ENCODE measurements at places on chromosomes 6 and 20. TPM values are rescaled to one million over a fixed set of nuclear protein-coding genes. Genes with fewer than 3 reads are reported as not detected.

The BTN1A1 gene
- total RNA-seq, result not detected

The TRMT6 gene
- total RNA-seq, result 10.6 TPM

The ID4 gene
- total RNA-seq, result 0.89 TPM

The LRP11 gene
- total RNA-seq, result 28.2 TPM

The CCM2L gene
- total RNA-seq, result not detected

The NFKBIE gene
- total RNA-seq, result 10.6 TPM

The ATP9A gene
- 6.4 TPM for total RNA-seq

The ACSS1 gene
- 1.8 TPM for total RNA-seq

The PROCR gene
- total RNA-seq, result 32.9 TPM

The CNKSR3 gene
- 6.8 TPM for total RNA-seq

The MAS1 gene
- total RNA-seq, result not detected

The ERVFRD-1 gene
- total RNA-seq, result not detected

The AGER gene
- total RNA-seq, result 1.0 TPM
